ENCODE measurements at places on chromosomes 1 and 21. TPM values are rescaled to one million over a fixed set of nuclear protein-coding genes. Genes with fewer than 3 reads are reported as not detected.

Gene FDPS
- total RNA-seq = 401 TPM

Gene PEA15
- 107 TPM for total RNA-seq

Gene AHDC1
- total RNA-seq = 51.7 TPM

Gene SLC30A10
- 0.12 TPM for total RNA-seq

Gene HMGCS2
- 0.76 TPM for total RNA-seq

Gene ZNF593OS
- 0.16 TPM for total RNA-seq

Gene FCRL2
- total RNA-seq = 0.56 TPM

Gene FAM3B
- 23.3 TPM for total RNA-seq

Gene LHX4
- total RNA-seq = 0.08 TPM

Gene CALML6
- total RNA-seq = 0.20 TPM

GRCh38 chr1:20178634-20179370, 7.1 kb upstream of the UBXN10 start:
- no peak for ATAC-seq

- ATAC-seq = no peak
Measured at GRCh38 chr1:20404466-20404865, 81.5 kb downstream of the CAMK2N1 start.

- ATAC-seq = peak; percentile 44
Measured at GRCh38 chr1:101257500-101258325, 20.9 kb downstream of the S1PR1 start.

DNA sequence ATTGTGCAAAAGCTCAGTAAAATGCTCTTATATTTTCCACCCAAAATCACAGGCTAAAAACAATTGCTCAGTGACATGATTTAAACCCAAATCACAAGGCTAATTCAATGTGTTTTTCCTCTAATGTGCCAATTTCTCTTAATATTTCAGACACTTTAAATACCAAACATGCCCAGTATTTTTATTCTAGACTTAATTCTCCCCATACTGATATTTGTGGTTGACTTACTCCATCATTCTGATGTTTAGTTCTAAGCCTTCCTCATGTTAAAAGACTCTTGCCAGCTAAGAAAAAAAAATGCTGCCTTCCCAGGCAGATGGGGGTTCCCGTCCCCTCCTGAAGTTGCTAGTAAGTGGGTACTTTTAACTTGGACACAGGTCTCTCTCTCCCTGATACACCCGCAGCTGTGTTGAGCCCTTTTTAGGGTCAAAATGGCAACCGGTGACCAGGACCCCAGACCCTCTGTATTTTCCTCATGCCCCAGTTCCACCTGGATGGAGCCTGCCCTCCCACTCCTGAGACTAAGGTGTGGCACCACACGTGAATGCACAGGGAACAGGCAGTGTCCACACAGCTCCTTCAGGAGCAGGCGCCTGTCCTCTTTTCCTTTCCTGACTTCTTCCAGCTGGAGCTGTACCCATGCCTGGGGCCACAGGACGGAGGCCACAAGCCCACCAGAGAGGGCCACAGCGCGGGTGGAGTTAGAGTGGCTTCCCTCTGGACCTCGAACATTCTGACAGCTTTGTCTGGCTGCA, 118.9 kb downstream of the RIPK4 start:
- ATAC-seq = peak; percentile 29

- ATAC-seq = no peak
Measured at GRCh38 chr1:168829876-168830275, 100.9 kb upstream of the DPT start.

DNA sequence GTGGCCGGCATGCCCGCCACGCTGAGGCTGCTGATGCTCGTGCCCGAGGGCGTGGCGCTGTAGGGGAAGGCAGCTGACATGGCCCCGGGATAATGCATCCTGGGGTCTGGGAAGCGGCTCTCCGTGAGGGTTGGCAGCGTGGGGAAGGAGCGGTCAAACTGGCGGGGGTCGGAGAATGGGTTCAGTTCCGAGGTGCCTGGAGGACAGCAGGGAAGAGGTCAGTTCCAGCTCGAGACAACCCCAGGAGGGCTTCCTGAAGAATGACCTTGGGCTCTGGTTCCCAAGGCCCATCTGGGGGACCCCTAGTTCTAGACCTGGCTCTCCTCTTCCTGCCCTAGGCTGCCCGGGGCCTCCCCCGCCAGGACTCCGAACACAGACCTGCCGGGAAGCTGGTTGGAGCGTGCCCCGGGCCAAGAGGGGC, 27.6 kb downstream of the RUNX3 start:
- ATAC-seq = no peak

GRCh38 chr1:68497358-68497698, 446 bp upstream of the DEPDC1 start:
- no peak for ATAC-seq

DNA sequence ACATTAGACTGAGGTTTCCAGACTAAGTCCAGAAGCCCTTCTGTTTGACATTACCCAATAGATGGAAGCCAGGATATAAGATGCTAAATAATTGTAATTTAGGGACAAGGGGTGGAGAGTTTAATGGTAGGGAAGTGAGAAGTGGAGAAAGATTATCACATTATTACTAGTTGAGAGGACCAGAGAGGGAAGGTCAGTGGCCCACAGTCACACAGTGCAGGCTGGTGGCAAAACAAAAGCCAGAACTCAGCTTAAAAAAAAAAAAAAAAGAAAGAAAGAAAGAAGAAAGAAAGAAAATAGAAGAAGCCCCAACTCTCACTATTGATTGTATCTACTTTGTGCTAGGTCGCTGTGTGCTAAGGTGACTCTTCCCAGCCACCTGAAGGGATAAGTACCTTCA, 41.6 kb upstream of the WNT4 start:
- ATAC-seq = no peak

GRCh38 chr1:179167418-179167777, 62.1 kb downstream of the ABL2 start:
- ATAC-seq = no peak

- ATAC-seq = no peak
Measured at GRCh38 chr1:20589331-20590278, 708 bp downstream of the CDA start.

GRCh38 chr1:65170511-65171142, 22.6 kb downstream of the AK4 start:
- peak; percentile 94 for ATAC-seq

DNA sequence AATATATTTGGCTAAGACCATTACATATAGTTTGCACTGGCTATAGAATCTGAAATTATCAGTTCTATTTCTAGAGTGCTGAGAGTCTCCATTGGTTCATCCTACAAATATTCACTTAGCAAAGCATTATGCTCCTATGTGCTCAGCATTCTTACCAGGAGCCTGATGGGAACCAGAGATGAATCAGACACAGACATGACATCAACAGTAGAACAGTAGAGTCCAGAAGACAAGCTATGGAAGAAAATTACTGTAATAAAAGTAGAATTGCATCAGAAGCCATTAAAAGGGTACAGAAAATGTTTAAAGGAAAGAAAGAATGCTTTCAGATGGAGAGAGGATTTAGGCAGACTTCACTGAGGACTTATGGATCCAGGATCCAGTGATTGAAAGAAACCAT, 271.7 kb upstream of the SNX7 start:
- ATAC-seq = no peak
